Smooth muscle cell of the pulmonary artery (primary cell): ENCODE measurements at places on chromosomes 11 and 22. TPM values are rescaled to one million over a fixed set of nuclear protein-coding genes. Genes with fewer than 3 reads are reported as not detected.

Gene GAS2
- 0.43 and 1.2 TPM in 2 replicates for total RNA-seq

Gene APOL5
- 0.46 TPM in 1 of 2 replicates, not detected in the other for total RNA-seq

Gene SNX32
- 1.3 and 4.0 TPM in 2 replicates for total RNA-seq

Gene NDUFV1
- total RNA-seq = 103 and 121 TPM in 2 replicates

Gene MS4A3
- total RNA-seq = not detected in 2 replicates

Gene VPREB1
- total RNA-seq = not detected in 2 replicates

Gene NADSYN1
- 70.9 and 118 TPM in 2 replicates for total RNA-seq

Gene ANO5
- total RNA-seq = 1.6 and 2.1 TPM in 2 replicates

Gene LMNTD2
- 0.39 and 0.73 TPM in 2 replicates for total RNA-seq

Gene EPS8L2
- total RNA-seq = 22.9 and 44.8 TPM in 2 replicates

Gene NLRP10
- total RNA-seq = 3.5 and 6.7 TPM in 2 replicates

Gene ANKRD49
- total RNA-seq = 8.9 and 9.4 TPM in 2 replicates

Gene XKR3
- total RNA-seq = not detected in 2 replicates

Gene DCHS1
- total RNA-seq = 6.6 and 52.4 TPM in 2 replicates

Gene OR8D4
- not detected in 2 replicates for total RNA-seq

Gene MCHR1
- 2.7 and 3.7 TPM in 2 replicates for total RNA-seq

Gene TSSC4
- 38.7 and 49.4 TPM in 2 replicates for total RNA-seq

Gene THY1
- 89.7 and 92.0 TPM in 2 replicates for total RNA-seq

Gene OR51B5
- total RNA-seq = 0.13 and 0.17 TPM in 2 replicates

Gene TIGD3
- total RNA-seq = 0.07 and 0.13 TPM in 2 replicates

Gene MRPL16
- total RNA-seq = 25.7 and 26.9 TPM in 2 replicates

Gene GLB1L3
- not detected in 2 replicates for total RNA-seq

Gene SNX19
- 85.3 and 108 TPM in 2 replicates for total RNA-seq

Gene DCDC1
- 0.07 and 0.26 TPM in 2 replicates for total RNA-seq

Gene MRGPRX4
- total RNA-seq = not detected in 2 replicates

Gene WBP2NL
- total RNA-seq = 0.52 and 0.73 TPM in 2 replicates

Gene PRR5
- 1.8 and 2.3 TPM in 2 replicates for total RNA-seq

Gene FAM111A
- total RNA-seq = 28.1 and 33.0 TPM in 2 replicates

Gene TCN1
- total RNA-seq = not detected in 2 replicates

Gene NXPE4
- not detected in 2 replicates for total RNA-seq

Gene KLHDC7B
- total RNA-seq = 0.39 and 0.63 TPM in 2 replicates

Gene ZNF202
- total RNA-seq = 6.3 and 8.2 TPM in 2 replicates

Gene FAM83F
- under 0.01 TPM in 1 of 2 replicates, not detected in the other for total RNA-seq

Gene SULT4A1
- total RNA-seq = 0.20 and 0.26 TPM in 2 replicates

Gene ZPR1
- 29.1 and 48.1 TPM in 2 replicates for total RNA-seq

Gene DRD2
- not detected in 2 replicates for total RNA-seq

Gene MLC1
- total RNA-seq = 0.43 and 3.6 TPM in 2 replicates

Gene MS4A1
- not detected in 2 replicates for total RNA-seq

Gene DYNC2H1
- 53.4 and 54.2 TPM in 2 replicates for total RNA-seq

Gene OR52E8
- 0.13 TPM in 1 of 2 replicates, not detected in the other for total RNA-seq

Gene HBE1
- total RNA-seq = not detected in 2 replicates

Gene PHLDB1
- 157 and 161 TPM in 2 replicates for total RNA-seq

Gene SCGB1D2
- not detected in 2 replicates for total RNA-seq

Gene PANX3
- not detected in 2 replicates for total RNA-seq

Gene CALCB
- not detected in 2 replicates for total RNA-seq

Gene SAA2
- total RNA-seq = 0.46 and 40.6 TPM in 2 replicates

Gene SYT12
- total RNA-seq = 1.6 and 2.6 TPM in 2 replicates

Gene KRTAP5-1
- not detected in 2 replicates for total RNA-seq

Gene TRIM51
- not detected in 2 replicates for total RNA-seq

Gene TSPAN18
- 0.10 and 0.33 TPM in 2 replicates for total RNA-seq

Gene JAM3
- 95.7 and 117 TPM in 2 replicates for total RNA-seq

Gene BATF2
- 0.13 and 0.50 TPM in 2 replicates for total RNA-seq

Gene CARS1
- total RNA-seq = 71.2 and 85.3 TPM in 2 replicates

Gene PPP6R2
- 57.9 and 70.7 TPM in 2 replicates for total RNA-seq

Gene TBX1
- 0.23 TPM in 1 of 2 replicates, not detected in the other for total RNA-seq

Gene POTEH
- not detected in 2 replicates for total RNA-seq

Gene SYCE3
- not detected in 2 replicates for total RNA-seq

Gene CYB5R2
- total RNA-seq = 2.7 and 4.3 TPM in 2 replicates
